ENCODE measurements at places on chromosomes 13 and 19. TPM values are rescaled to one million over a fixed set of nuclear protein-coding genes. Genes with fewer than 3 reads are reported as not detected.

The KLK11 gene
- polyA plus RNA-seq: not detected

The SOX1 gene
- polyA plus RNA-seq: not detected

The TINCR gene
- 0.06 TPM for polyA plus RNA-seq

The TBC1D17 gene
- 7.3 TPM for polyA plus RNA-seq

The FFAR3 gene
- not detected for polyA plus RNA-seq

The C19orf85 gene
- not detected for polyA plus RNA-seq

GRCh38 chr13:99311137-99311536 is 3.9 kb upstream of the GPR183 start:
- H3K27me3 ChIP-seq: no peaks in the 10 kb centered on the region
- peaks cover 73% of the 10 kb centered on the region for H3K4me1 ChIP-seq
- peaks cover 22% of the 10 kb centered on the region for H3K36me3 ChIP-seq
- DNase-seq: no peak
- H3K4me3 ChIP-seq: no peak overlapping the region
- no peak overlapping the region for H3K27ac ChIP-seq

DNA sequence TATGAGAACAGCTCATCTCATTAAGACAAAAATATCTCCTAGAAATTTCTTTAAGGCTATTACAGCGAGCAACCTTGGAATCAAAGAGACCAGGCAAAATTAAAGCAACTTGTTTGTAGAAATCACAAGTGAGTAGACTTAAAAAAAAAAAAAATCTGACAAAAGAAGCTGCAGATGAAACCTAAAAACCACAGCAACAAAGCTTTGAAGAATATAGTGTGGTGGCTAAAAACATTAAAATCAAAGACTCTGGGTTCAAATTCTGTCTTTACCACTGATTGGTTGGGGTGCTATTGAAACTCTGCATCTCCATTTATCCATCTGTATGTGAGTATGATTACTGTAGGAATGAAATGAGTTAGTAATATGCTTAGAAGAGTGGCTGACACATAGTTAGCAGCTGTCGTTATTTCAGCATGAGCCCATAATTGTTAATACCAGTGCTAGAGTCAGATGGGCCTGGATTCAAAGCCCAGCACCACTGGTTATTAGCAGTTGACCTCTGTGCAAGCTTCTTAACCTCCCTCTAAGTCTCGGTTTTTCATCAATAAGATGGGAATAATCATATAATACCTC is 157.6 kb downstream of the FOXO1 start:
- no peak overlapping the region for H3K4me3 ChIP-seq
- H3K27me3 ChIP-seq: no peaks in the 10 kb centered on the region
- DNase-seq: no peak

DNA sequence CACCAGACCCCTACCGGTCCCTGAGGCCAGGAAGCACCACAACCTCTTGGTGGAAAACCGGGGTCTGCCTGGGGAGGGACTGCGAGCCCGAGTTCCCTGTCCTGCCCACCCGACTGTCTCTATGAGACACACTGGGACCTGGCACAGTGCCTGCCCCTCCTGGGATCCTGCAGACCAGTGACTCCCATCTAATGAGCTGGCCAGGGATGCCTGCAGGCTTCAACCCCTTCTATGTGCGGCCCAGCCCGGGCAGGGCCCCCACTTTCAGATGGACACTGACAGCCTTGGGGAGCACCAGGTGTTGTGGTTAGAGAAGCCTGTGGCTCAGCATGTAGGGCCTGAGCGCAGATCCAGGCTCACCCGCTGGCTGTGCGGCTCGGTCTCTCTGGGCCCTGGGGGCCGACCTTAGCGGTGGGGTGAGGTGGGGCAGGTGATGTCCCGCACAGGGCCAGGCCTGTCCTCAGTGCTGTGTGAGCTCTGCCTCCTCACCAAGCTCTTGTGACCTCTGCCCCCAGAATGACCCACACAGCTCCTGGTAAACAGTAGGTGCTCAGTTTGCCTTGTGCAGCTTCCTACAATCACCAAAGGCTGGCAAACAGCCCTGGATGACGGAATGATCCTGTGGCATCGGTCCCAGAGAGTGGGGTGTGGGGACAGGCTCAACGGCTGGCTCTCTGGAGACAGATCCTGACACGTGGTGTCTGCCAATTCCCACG is 17.9 kb upstream of the CACTIN start:
- H3K4me1 ChIP-seq: no peaks in the 10 kb centered on the region
- DNase-seq: no peak
- H3K27ac ChIP-seq: no peak overlapping the region
- no peak overlapping the region for H3K4me3 ChIP-seq
- no peaks in the 10 kb centered on the region for H3K27me3 ChIP-seq
- H3K36me3 ChIP-seq: peaks cover 5% of the 10 kb centered on the region

Measured in immature natural killer cell (primary cell).